ENCODE measurements at places on chromosomes 5 and 9.

DNA sequence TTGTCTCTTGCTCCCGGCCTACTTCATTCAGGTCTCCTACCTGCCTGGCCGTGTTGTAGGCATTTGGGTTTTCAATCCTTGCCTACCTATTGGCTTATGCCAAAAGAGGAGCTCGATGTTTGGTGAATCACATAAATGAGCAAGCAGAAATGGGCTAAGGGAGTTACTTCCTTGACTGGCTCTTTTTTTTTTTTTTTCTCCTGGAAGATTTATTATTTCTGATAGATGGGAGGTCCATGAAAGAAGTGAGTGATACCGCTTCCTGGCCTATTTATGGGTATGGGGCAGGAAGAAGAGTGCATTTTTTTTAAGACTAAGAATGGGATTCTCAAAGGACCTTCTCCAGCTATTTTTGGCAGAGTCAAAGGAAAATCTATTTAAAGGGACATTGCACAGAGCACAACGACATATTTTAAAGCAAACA lies 294.1 kb downstream of the ARHGAP26 start:
- no peak for DNase-seq

GRCh38 chr5:147576646-147577535 lies 67.0 kb upstream of the DPYSL3 start:
- no peak for DNase-seq

- DNase-seq: no peak
Measured at GRCh38 chr9:122402403-122402871, 31.6 kb downstream of the PTGS1 start.

DNA sequence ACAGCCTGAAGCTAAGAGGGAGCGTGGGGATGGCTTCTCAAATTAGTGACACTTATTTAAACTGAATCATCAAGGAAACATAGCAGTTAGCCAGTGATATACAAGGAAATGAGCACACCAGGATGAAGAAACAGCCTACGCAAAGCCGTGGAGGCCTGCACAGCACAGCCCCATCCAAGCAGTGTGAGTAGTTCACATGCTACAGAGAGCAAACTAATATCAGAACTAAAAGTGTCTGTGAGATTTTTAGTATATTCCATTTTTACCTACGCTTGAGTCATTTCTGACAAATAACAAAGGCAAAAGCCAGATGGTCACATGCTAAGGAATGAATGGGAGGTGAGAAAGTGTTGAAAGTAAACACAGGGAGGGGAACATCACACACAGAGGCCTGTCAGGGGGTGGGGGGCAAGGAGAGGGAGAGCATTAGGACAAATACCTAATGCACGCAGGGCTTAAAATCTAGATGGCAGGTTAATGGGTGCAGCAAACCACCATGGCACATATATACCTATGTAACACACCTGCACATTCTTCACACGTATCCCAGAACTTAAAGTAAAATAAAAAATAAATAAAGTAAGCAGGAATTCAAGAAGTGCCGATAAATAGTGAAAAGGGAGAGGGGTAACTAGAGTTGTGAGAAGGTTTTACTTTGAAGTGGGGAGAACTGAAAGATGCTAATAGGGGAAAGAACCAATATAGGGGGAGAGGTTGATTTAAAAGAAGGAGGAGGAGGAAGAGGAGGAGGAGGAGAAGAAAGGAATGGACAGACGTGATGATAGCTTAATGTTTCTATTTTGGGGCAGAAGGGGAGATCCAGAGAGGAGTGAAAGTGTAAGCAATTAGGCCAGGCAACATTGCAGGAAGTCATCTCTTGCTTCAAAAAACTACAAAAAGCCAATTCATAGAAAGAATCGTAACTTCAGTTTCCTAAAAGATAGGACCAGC lies 100.9 kb upstream of the PTGER4 start:
- DNase-seq: no peak

GRCh38 chr9:27482709-27483108 lies 41.4 kb upstream of the IFNK start:
- DNase-seq: no peak

- no peak for DNase-seq
Measured at GRCh38 chr5:81167544-81167943, 65.6 kb upstream of the CKMT2 start.

DNA sequence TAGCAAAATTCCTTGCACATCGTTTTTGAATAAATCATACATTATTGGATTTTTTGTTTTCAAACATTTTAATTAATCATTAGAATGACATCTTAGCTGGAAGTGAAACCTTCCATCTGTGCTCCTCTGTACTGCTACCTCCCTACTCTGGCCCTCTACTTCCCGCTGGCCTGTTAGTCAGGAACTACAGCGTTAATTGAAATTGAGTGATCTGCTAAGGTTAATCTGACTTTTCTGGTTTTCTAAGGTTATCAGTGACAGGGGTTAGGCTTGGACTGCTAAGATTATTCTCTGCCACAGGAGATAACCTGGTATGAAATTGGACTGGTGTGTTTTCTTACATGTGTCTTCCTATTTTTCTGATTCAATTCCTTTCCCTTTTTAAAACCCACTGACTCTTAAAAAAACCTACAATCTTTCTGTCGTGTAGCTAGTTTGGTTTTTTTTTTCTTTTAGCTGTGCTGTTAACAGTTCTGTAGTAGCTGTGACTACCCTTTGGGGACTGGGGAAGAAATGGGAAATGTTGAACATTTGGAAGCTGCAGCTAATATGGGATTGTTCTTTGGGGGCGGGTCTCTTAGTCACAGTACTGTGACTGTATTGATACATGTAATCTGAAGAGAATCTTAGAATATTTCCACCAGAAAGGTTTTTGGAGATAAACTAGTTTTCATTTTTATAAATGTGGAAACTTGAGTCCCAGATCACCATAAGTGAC lies 4.6 kb downstream of the KIF2A start:
- DNase-seq: no peak
